ENCODE measurements at places on chromosomes 11 and 22. TPM values are rescaled to one million over a fixed set of nuclear protein-coding genes. Genes with fewer than 3 reads are reported as not detected.

Gene OR51B2
- total RNA-seq: not detected

GRCh38 chr11:22477312-22477711 is 139.1 kb downstream of the SLC17A6 start:
- no peak for DNase-seq
- no peaks in the 10 kb centered on the region for H3K4me1 ChIP-seq
- no peak overlapping the region for H3K27ac ChIP-seq
- no peaks in the 10 kb centered on the region for H3K36me3 ChIP-seq
- no peaks in the 10 kb centered on the region for H3K27me3 ChIP-seq

Gene KCNK4
- not detected for total RNA-seq

Gene RPS25
- 2,235 TPM for total RNA-seq

Gene ACRV1
- not detected for total RNA-seq

DNA sequence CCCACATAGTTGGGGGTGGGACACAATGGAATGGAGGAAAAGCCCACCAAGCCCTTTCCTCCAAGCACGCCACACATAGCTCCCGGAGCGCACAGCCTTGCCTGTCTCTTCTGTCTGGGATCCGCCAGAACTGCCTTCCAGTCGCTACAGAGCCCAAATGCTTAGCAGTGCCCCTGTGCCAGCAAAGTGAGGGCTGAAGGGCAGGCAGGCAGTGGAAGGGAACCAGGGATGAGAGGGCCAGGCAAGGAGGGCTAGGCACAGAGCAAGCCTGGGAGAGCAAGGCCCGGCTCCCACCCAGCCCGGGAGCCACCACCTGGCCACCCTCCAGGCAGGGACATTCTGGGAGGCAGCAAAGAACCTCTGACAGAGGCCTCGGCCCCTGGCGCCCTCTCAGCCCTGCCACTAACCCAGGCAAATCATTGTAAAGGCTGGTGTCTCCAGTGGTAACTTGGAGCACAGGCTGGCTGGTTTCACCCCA is 32.5 kb downstream of the PPP2R1B start:
- DNase-seq: no peak
- H3K36me3 ChIP-seq: no peaks in the 10 kb centered on the region
- peak overlapping the region; percentile 97 for H3K27ac ChIP-seq
- H3K4me1 ChIP-seq: peaks cover 97% of the 10 kb centered on the region
- H3K27me3 ChIP-seq: no peaks in the 10 kb centered on the region

Gene GNAZ
- total RNA-seq: 72.3 TPM

GRCh38 chr11:125263268-125263790 is 98.8 kb downstream of the PKNOX2 start:
- peaks cover 30% of the 10 kb centered on the region for H3K4me1 ChIP-seq
- no peaks in the 10 kb centered on the region for H3K27me3 ChIP-seq
- DNase-seq: no peak
- peak overlapping the region; percentile 36 for H3K27ac ChIP-seq

- H3K4me3 ChIP-seq: no peak overlapping the region
- peaks cover 16% of the 10 kb centered on the region for H3K4me1 ChIP-seq
- H3K27ac ChIP-seq: no peak overlapping the region
Observed at GRCh38 chr11:43907028-43907975, 26.7 kb downstream of the ALKBH3 start.

DNA sequence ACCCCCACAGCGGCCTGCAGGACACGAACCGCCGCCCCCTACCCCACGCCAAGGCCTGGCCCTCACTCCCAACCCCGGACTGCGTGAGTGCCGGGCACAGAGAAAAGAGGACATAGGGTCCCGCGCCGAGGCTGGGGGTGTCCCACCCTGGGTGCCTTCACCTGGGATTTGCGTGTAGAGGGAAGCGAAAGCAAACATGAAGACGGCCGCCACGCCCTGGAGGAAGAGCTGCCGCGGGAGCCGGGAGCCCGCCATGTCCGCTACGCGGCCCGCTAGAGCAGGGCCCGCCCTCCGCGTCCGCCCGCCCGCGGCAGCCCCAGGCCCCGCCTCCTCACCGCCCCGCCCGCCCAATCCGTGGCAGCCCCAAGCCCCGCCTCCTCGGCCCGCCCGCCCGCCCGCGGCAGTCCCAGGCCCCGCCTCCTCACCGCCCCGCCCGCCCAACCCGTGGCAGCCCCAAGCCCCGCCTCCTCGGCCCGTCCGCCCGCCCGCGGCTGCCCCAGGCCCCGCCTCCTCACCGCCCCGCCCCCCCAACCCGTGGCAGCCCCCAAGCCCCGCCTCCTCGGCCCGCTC is at the start of gene LMF2:
TSS of gene LMF2 (minus strand) at position 282 of the 570 bp plus-strand sequence. CDS start at position 255, 27 bp downstream.
- H3K4me3 ChIP-seq: peak within 1 kb of the TSS; percentile 98
- peaks cover 40% of the 10 kb centered on the region for H3K36me3 ChIP-seq
- H3K27me3 ChIP-seq: no peaks in the 10 kb centered on the region
- peaks cover 40% of the 10 kb centered on the region for H3K4me1 ChIP-seq

DNA sequence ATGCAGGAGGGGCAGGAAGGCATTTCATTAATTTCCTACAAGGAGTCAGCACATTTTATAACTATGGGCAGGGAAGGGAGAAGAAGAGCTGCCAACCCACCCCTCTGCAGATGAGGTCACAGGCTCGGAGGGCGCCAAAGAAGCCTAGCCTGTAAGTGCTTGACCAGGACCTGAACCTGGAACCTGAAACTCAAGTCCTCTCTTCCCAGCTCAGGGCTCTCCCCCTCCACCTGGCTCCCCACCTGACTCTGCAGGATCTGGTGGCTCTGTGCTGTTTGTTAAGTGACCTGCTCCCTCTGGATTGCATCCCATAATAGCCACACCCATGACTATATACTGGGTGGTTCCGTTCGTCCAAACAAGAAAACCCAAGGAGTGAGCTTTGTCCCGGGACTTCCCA is 27.3 kb downstream of the SCGB1A1 start:
- peaks cover 38% of the 10 kb centered on the region for H3K4me1 ChIP-seq
- peak overlapping the region; percentile 92 for H3K27ac ChIP-seq
- H3K4me3 ChIP-seq: no peak overlapping the region
- no peak for DNase-seq

GRCh38 chr11:47378010-47378835 is at the start of gene SPI1:
Gene SPI1, minus strand, starts transcription at chr11:47378547. Its CDS starts 194 bp downstream, at chr11:47378353.
- no peaks in the 10 kb centered on the region for H3K36me3 ChIP-seq
- no peaks in the 10 kb centered on the region for H3K4me1 ChIP-seq
- DNase-seq: no peak

GRCh38 chr22:27057717-27058116 is 400.3 kb downstream of the MIAT start:
- no peak overlapping the region for H3K27ac ChIP-seq
- no peak overlapping the region for H3K4me3 ChIP-seq
- H3K27me3 ChIP-seq: no peaks in the 10 kb centered on the region
- no peaks in the 10 kb centered on the region for H3K36me3 ChIP-seq
- DNase-seq: no peak

Gene CHRM1
- 0.33 TPM for total RNA-seq

Gene GLB1L2
- total RNA-seq: 10.7 TPM

GRCh38 chr11:72002841-72003775 is 4.4 kb downstream of the IL18BP start:
- H3K27ac ChIP-seq: peak overlapping the region; percentile 87
- no peak overlapping the region for H3K4me3 ChIP-seq
- H3K27me3 ChIP-seq: no peaks in the 10 kb centered on the region
- DNase-seq: no peak
- H3K36me3 ChIP-seq: peaks cover 71% of the 10 kb centered on the region
- H3K4me1 ChIP-seq: peaks cover 27% of the 10 kb centered on the region

Gene SMC1B
- not detected for total RNA-seq

DNA sequence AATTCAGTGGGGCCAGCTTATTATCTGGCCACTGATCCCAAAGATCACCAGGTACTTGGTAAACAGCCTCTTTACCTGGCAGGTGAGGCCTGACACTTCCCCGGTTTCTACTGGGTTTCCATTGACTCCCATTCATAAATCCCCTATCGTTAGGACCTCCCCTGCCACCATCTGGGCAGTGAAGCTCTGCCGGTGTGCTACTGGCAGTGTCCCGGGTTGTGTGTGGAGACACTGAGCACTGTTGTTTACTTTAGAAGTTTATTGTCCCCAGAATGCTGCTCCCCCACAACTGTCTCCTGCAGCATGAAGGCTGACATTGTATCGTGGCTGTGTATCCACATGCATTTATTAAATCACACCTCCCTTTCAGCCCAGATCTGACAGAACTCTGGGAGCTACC is 142.7 kb downstream of the WNT7B start:
- peaks cover 12% of the 10 kb centered on the region for H3K36me3 ChIP-seq
- H3K27ac ChIP-seq: no peak overlapping the region
- DNase-seq: no peak
- H3K4me1 ChIP-seq: no peaks in the 10 kb centered on the region
- H3K4me3 ChIP-seq: no peak overlapping the region
- H3K27me3 ChIP-seq: no peaks in the 10 kb centered on the region

- H3K4me1 ChIP-seq: peaks cover 92% of the 10 kb centered on the region
- no peaks in the 10 kb centered on the region for H3K27me3 ChIP-seq
- H3K4me3 ChIP-seq: no peak overlapping the region
- H3K36me3 ChIP-seq: no peaks in the 10 kb centered on the region
- H3K27ac ChIP-seq: peak overlapping the region; percentile 100
Observed at GRCh38 chr22:38311323-38311620, 6.0 kb downstream of the CSNK1E start.

GRCh38 chr22:21703684-21704316 is 31.8 kb downstream of the YPEL1 start:
- peaks cover 19% of the 10 kb centered on the region for H3K36me3 ChIP-seq
- H3K4me1 ChIP-seq: peaks cover 20% of the 10 kb centered on the region
- H3K27ac ChIP-seq: no peak overlapping the region

Gene BLID
- 3.3 TPM for total RNA-seq

- H3K27ac ChIP-seq: no peak overlapping the region
- peaks cover 22% of the 10 kb centered on the region for H3K36me3 ChIP-seq
- H3K4me1 ChIP-seq: peaks cover 60% of the 10 kb centered on the region
- no peaks in the 10 kb centered on the region for H3K27me3 ChIP-seq
Observed at GRCh38 chr11:11968511-11969280, 39.7 kb downstream of the DKK3 start.

Gene SYT8
- not detected for total RNA-seq

- peaks cover 5% of the 10 kb centered on the region for H3K27me3 ChIP-seq
- no peak overlapping the region for H3K4me3 ChIP-seq
- H3K27ac ChIP-seq: no peak overlapping the region
Observed at GRCh38 chr22:49752598-49753091, 75.0 kb downstream of the BRD1 start.

DNA sequence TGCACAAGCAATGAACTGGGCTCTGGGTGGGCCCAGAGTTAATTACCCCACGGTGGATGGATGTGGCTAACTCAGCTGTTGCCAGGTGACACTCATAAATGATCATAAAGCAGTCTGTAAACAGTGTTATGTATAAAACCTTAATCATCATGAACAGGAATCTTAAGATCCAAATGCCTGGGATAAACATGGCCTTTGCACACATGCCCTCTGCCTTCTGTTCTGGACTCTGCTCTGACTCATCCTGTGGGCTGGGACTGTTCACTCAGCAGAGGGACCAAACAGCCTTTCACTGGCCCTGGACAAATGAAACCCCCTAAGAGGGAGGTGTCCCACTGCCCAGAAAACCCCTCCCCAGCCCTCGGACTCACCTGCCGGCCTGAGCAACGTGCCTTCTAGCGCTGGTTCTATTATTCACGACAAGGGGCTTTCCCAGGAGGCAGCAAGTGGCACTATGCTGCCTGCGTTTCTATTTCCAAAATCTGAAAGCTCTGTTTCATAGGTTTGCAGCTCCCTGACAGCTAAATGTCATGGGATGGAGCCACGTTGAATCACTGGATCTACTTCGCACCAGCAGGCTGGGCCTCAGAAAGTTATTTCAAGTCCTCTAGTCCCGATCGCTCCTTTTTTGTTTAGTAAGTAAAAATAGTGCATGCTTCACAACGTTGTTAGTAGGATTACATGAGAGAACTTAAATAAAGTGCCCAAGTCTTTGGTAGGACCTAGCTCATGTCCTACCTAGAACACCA is 53.0 kb downstream of the LARGE1 start:
- no peaks in the 10 kb centered on the region for H3K27me3 ChIP-seq
- H3K4me1 ChIP-seq: peaks cover 65% of the 10 kb centered on the region
- DNase-seq: no peak
- peak overlapping the region; percentile 78 for H3K27ac ChIP-seq
- no peaks in the 10 kb centered on the region for H3K36me3 ChIP-seq
- no peak overlapping the region for H3K4me3 ChIP-seq

- no peaks in the 10 kb centered on the region for H3K4me1 ChIP-seq
- no peak overlapping the region for H3K27ac ChIP-seq
- DNase-seq: no peak
- H3K4me3 ChIP-seq: no peak overlapping the region
Observed at GRCh38 chr11:119794141-119794665, 65.2 kb upstream of the NECTIN1 start.
